ENCODE measurements at places on chromosomes 2 and 18. TPM values are rescaled to one million over a fixed set of nuclear protein-coding genes. Genes with fewer than 3 reads are reported as not detected.

Gene SERPINB3
- total RNA-seq: not detected

Gene MEP1B
- total RNA-seq: 0.20 TPM

DNA sequence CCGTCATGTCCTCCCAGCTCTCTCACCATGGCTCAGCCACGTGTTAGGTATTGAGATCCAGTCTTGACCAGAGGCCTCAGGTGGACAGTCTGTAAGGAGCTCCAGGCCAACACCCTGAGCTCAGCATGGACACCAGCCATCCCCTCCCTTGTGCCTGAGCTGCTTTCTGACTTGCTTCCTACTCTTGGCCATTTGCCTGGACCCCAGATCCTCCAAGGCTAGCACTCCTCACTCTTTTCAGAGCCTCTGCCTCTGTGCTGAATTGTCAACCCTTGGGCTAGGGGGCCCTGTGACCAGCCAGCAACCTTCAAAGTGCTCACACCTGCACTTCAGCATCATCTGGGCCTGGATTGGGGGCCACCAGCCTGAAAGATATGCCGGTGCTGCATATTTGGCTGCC is 46.6 kb downstream of the PAX8 start:
- DNase-seq: no peak
- H3K4me3 ChIP-seq: no peak overlapping the region
- no peak overlapping the region for H3K27ac ChIP-seq

Gene LRATD1
- total RNA-seq: not detected

Gene VWA3B
- total RNA-seq: not detected

GRCh38 chr2:152303951-152304350 is 31.0 kb upstream of the FMNL2 start:
- H3K27ac ChIP-seq: no peak overlapping the region
- peaks cover 4% of the 10 kb centered on the region for H3K27me3 ChIP-seq
- no peak overlapping the region for H3K4me3 ChIP-seq
- no peaks in the 10 kb centered on the region for H3K36me3 ChIP-seq
- H3K4me1 ChIP-seq: no peaks in the 10 kb centered on the region

- no peak for DNase-seq
- H3K4me3 ChIP-seq: no peak overlapping the region
- peaks cover 19% of the 10 kb centered on the region for H3K27me3 ChIP-seq
- H3K36me3 ChIP-seq: peaks cover 12% of the 10 kb centered on the region
- peaks cover 2% of the 10 kb centered on the region for H3K4me1 ChIP-seq
These were observed 220.1 kb downstream of the AGPS start for GRCh38 chr2:177612659-177613058.

Gene FOXI3
- total RNA-seq: not detected

- H3K27ac ChIP-seq: no peak overlapping the region
- H3K4me3 ChIP-seq: no peak overlapping the region
- H3K36me3 ChIP-seq: no peaks in the 10 kb centered on the region
These were observed 50.0 kb downstream of the TGIF1 start for GRCh38 chr18:3500016-3500415.

Gene FAP
- 0.23 TPM for total RNA-seq

Gene CDK15
- total RNA-seq: not detected

Gene TCF23
- total RNA-seq: not detected

Gene CCDC74B
- total RNA-seq: 0.23 TPM

Gene TGFBRAP1
- total RNA-seq: 22.2 TPM

Gene GREB1L
- not detected for total RNA-seq

DNA sequence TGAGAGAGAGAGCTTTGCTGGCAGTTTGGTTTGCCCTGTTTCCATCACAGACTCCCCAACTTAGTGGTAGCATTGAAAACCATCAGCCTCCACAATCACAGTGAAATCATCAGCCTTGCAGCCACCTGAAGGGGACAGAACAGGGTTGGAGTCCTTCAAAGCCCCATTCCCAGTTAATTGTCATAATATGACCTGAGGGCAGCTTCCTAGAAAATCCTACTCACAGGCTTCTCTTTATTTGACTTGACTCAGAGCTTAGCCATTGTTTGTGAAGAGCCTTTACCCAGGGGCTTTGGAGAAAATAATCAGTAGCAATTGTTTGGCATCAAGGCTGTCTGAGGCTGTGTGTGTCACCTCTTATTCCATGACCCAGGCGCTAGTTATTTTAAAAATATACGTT is 308.7 kb downstream of the CBLN2 start:
- H3K27me3 ChIP-seq: no peaks in the 10 kb centered on the region
- no peak overlapping the region for H3K4me3 ChIP-seq
- no peak for DNase-seq
- no peak overlapping the region for H3K27ac ChIP-seq

GRCh38 chr2:233223059-233223894 is 28.2 kb upstream of the ATG16L1 start:
- no peaks in the 10 kb centered on the region for H3K36me3 ChIP-seq
- H3K27ac ChIP-seq: no peak overlapping the region

Gene G6PC2
- total RNA-seq: not detected

DNA sequence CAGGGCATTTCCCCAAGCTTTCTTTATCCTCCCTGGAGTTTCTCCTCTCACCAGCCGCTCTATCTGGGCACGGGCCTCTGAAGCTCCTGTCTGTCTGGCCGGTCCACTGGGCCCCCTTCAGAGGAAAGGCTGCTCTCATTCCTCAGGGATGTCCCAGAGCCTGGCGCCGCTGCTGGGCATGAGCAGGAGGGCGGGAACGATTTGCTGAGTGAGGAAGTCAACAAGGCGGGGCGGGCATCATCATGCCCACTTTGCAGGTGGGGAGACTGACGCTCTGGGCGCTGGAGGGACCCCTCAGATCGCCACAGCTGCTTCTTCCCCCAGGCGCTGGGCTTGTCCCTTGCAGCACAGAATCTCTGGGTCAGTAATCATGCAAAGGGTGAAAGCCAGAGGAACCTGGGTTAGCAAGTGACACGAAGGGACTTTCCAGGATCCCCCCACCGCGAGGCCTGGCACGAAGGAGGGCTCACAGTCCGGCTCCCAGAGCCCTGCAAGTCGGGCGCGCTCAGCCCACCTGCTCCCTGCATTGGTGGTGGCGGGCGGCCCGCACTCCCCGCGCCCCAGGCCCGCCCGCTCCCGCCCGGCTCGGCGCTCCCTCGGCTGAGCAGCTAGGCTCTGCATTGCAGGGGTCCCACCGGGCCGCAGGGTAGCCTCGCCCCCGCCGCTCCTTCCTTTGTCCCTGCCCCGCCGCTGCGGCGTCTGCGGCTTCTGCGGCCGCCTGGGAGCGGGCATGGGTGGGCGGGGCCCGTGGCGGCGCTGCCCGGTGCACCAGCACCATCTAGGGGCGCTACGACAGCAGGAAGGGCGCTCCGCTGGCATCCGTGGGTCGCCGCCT is 157.8 kb downstream of the CYRIA start:
- H3K36me3 ChIP-seq: no peaks in the 10 kb centered on the region
- no peaks in the 10 kb centered on the region for H3K4me1 ChIP-seq
- H3K27ac ChIP-seq: no peak overlapping the region
- DNase-seq: no peak

DNA sequence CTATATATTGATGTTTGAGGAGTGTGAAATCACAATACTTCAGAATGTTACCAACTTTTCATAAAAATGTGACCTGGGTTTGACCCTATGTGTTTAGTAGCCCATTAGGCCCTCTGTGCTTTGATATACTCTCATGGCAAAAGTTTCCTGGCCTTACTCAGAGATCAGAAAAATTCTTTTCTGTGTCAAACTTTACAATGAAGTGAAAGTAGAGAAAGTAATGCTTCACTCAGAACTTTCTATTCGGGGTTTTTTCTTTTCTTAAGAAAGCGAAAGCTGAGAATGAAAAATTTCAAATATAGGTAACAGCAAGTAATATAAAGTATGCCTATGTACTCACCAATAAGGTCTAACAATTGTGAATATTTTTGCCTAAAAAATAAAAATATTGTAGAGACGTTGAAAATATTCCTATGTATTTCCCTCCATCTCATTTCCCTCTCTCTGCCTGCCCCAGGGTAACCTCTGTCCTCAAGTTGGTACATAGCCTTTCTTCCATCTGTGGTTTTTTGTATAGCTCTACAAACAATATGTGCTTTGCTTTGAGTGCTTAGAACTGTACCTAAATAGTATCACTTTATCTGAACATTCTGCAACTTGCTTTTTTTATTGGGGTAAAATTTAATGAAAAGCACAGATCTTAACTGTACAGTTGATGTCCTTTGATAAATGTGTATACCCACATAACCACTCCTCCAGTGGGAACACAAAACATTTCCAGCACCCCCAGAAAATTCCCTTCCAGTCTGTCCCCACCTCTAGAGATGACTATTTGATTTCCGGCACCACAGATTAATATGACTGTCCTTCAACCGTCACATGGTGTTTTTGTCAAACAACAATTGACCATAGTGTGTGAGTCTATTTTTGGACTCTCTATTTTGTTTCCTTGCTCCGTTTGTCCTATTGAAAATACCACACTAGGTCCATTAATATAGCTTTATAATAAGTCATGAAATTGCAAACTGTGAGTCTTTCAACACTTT is 10.3 kb upstream of the ACKR3 start:
- H3K4me1 ChIP-seq: peaks cover 22% of the 10 kb centered on the region
- no peak for DNase-seq
- no peaks in the 10 kb centered on the region for H3K27me3 ChIP-seq
- peaks cover 36% of the 10 kb centered on the region for H3K36me3 ChIP-seq
- H3K4me3 ChIP-seq: no peak overlapping the region

Gene FAM228A
- total RNA-seq: not detected

GRCh38 chr2:60148716-60149115 is 404.7 kb downstream of the BCL11A start:
- H3K36me3 ChIP-seq: no peaks in the 10 kb centered on the region
- H3K4me1 ChIP-seq: peaks cover 2% of the 10 kb centered on the region
- H3K27ac ChIP-seq: no peak overlapping the region
- no peak for DNase-seq
- H3K27me3 ChIP-seq: peaks cover 2% of the 10 kb centered on the region

Gene ALLC
- total RNA-seq: not detected

GRCh38 chr2:169845016-169845415 is 17.8 kb downstream of the UBR3 start:
- DNase-seq: no peak
- H3K4me1 ChIP-seq: peaks cover 6% of the 10 kb centered on the region
- H3K27ac ChIP-seq: no peak overlapping the region
- no peak overlapping the region for H3K4me3 ChIP-seq
- peaks cover 26% of the 10 kb centered on the region for H3K36me3 ChIP-seq
- H3K27me3 ChIP-seq: no peaks in the 10 kb centered on the region

DNA sequence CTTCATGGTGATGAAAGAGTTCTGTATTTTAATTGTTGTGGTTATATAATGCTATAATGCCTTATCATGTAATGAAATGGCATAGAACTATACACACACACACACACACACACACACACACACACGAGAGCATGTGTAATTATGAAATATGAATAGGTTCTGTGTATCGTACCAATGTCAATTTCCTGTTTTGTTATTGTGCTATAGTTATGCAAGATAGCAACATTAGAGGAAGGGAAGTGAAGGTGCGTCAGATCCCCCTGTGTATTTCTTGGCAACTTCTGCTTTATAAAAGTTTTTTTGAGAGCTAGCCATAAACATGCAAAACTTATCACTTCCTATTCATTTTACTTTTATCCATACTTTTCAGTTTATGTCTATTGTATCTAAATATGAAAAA is 60.7 kb upstream of the ARHGAP15 start:
- peaks cover 7% of the 10 kb centered on the region for H3K36me3 ChIP-seq
- no peak overlapping the region for H3K27ac ChIP-seq
- no peak for DNase-seq
- peaks cover 9% of the 10 kb centered on the region for H3K27me3 ChIP-seq
- no peak overlapping the region for H3K4me3 ChIP-seq

All from activated CD8-positive, alpha-beta memory T cell treated with anti-CD3 and anti-CD28 coated beads, Interleukin-2, amount 10 ng/mL, durations not matched to agents 7 days and 5 days (primary cell).